ENCODE measurements at places on chromosomes 12 and 14. TPM values are rescaled to one million over a fixed set of nuclear protein-coding genes. Genes with fewer than 3 reads are reported as not detected.

Gene GLIPR1
- total RNA-seq = 2.9 TPM

Gene CLEC6A
- total RNA-seq = not detected

Gene GNB3
- total RNA-seq = 1.2 TPM

Gene SARNP
- total RNA-seq = 66.4 TPM

GRCh38 chr12:28369483-28369882 is 179.2 kb downstream of the CCDC91 start:
- DNase-seq = no peak

DNA sequence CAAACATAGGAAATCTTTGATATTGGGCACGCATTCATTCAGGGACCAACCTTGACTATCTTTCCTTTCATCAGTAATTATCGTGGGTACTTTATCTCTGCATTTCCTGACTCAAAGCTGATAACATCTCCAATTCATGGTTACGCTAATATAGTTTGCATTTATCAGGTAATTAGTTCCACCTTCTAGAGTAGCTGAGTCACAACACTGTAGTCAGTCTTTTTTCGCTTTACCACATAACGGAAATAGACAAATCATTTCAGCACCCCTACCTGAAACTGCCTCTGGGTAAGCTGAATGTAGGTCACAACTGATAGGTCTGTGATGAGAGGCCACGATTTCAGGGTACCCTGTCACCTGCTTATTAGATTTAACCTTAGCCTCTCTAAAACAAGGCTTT is 36.7 kb upstream of the IL22 start:
- no peak for DNase-seq

GRCh38 chr14:100370003-100370402 is 46.9 kb downstream of the SLC25A47 start:
- no peak for DNase-seq

DNA sequence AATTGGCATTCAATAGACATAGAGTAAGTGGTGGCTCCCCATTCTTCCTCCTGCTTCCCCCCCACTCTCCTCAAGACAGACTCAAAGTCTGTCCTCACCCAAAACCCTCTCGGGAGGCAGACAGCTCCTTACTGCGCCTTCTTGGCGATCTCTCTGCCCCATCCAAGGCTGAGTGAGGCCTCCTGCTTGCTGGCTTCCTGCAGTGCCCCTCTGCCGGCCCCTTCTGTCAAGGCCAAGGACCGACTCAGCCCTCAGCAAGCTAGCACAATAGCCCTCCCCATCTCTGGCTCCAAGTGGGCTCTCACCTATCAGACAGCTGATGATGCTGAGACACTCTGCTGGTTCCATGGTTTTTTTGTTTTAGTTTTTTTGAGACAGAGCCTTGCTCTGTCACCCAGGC is 62.5 kb upstream of the DLK1 start:
- no peak for DNase-seq

DNA sequence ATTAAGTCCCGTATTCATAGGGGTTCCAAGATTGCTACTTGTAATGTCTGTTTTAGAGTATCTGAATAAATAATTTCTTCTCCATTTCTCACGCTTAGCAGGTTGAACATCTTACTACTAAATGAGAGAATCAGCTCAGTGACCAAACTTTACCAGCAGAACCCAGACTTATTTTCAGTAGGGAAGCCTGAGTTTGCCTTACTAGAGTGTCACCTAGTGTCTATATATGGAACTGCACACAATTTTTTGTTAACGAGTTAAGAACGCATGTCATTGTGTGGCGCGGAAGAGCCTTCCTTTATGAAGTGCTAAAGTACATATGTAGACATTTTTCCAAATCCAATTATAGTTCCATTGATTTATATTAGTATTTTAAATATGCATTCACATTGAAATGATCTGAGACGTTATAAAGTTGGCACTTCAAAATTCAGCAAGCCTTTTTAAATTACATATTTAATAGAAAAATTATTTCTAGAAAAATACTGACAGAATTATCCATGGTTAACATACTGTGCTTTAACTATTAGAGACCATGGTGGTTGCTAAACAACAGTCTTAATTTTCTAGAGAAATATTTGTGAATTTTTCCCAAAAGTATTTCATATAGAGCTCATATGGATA is 88.3 kb downstream of the RPS29 start:
- DNase-seq = peak; percentile 54

DNA sequence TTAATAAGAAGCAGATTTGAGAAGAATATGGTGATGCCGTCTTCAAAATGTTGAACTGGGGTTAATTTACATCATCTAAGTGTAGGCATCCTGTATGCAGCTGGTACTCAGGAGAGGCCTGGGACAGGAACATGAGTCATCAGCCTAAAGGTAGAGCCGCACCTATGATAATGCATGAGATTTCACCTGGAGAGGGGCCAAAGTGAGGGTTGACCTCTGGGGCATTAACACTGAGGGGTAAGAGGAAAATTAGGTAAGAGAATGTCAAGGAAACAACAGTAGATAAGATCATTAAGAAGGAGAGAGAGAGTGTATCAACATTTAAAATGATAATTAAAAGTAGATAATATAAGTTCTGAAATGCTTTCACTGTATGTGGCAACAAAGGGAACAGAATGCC is 20.2 kb upstream of the SSTR1 start:
- DNase-seq = no peak

DNA sequence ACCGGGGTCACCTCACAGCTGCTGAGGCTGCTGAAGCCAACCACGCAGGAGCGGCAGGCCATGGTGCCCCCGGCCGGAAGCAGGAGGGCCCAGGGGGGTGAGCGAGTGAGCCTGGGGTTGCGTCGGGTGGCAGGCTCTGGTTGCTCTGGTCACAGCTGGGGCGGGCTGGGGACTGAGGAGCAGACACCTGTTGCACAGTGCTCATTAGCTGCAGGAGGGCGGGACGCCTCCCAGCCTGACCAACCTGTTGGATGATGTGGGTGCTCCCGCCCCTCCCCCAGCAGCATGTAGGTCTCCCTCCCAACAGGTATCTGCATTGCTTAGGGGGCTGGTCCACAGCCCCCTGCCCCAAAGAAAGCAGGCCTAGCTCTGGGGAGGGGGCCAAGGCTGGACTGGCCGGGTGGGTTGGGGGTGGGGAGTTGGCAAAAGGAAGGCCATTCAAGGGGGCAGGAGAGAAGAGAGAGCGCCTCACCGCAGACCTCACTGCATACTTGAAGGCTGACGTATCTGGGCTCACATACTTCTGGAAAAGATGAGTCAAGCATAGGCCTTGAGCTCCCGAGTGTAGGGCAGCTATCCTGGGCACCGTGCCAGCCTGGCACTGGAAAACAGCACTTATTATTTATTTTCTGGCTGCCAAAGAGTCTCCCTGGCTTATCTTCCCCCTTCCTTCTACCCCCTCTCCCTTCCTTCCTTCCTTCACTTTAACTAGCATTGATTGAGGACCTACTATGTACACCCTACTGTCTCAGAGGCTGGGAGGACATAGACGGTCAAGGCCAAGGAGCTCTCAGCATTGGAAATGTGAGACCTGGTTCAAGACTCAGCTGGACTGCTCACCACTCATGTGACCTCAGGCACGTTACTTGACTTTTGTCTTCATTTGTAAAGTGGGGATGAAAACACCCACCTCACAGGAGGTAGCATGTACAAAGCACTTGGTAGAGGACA is at the start of gene KRT80:
Gene KRT80, minus strand, starts transcription at position 174 of the 951 bp plus-strand sequence. Its CDS starts 112 bp downstream, at position 62.
- DNase-seq = peak; percentile 81

- DNase-seq = no peak
Observed at GRCh38 chr14:95609398-95609990, 74.6 kb downstream of the GLRX5 start.
